ENCODE measurements at places on chromosomes 6 and 20.
A peak's percentile ranks its signal among the peaks of the same experiment; 100 is the strongest.

GRCh38 chr6:50851049-50851845 is 32.6 kb downstream of the TFAP2B start:
- no peak for DNase-seq

- no peak for DNase-seq
Measured at GRCh38 chr20:16922834-16923233, 174.7 kb downstream of the OTOR start.

DNA sequence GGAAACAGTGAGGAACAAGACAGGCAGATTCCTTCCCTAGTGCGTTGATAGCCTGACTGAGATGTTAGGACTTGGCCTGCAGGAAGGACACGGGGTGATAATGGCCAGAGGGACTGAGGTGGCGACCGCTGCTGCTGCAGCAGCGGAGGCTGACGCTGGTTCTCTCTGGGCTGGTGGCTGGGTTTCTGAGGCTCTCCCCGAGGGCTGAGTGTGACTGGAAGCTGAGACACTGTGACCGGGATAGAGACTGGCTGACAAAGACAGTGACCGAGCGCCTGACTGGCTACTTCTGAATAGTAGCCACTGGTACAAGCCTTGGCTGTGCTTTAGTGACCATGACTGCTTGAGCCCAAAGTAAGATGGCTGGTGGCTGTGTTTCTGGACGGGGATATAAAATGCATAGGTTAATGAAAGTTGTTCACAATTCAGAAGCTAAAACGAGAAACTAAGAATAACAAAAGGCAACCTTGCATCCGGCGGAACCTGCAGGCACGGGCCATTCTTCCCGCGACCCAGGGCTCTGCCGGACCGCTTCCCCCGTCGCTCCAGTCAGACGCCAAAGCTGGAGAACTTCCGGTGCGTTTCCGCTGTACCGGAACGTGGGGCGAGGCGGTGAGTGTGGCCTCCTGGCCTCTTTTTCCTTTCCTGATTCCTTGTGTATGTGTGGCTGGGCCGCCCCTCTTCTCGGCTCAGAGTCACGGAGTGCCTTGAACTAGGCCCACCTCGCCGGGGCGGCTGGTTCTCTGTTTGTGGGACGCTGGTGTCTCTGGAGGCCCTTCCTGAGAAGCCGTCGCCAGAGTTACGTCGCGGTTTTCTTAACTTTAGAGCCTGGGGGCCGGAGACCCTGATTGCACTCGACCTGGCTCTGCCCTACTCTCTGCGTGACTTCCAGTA is at the start of gene AAR2:
Gene AAR2 (plus strand): TSS at position 587 of the 894 bp plus-strand sequence. CDS start 3,391 bp downstream, outside the sequence.
- DNase-seq, result peak; percentile 71

- DNase-seq, result no peak
Measured at GRCh38 chr6:96022225-96022624, 6.5 kb downstream of the FUT9 start.

DNA sequence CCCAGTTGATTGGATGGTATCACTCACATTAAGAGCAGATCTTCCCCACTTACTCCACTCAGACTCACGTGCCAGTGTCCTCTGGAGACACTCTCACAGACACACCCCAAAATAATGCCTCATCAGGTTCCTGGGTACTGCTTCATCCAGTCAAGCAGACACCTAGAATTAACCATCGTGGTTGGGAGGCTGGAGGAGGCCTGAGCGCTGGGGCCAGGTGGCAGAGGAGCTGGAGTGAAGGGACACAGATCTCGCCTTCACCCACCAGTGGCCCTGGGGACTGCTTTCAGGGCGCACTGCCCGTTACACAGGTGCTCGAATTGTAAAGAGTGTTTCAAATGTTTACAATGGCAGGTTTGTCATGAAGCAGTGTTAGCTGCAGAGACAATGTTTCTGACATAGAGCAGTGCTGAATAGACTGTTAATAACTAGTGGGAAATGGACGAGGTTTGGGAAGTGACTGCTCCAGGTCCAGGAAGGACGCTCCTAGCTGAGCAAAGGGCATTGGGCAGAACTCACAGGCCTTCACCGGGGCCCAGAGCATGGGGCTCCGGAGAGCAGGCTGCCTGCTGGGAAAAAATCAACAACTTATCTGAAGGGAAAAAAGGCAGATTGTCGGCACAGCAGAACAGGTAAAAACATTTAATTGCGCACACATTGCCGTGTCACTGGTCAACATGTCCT is 38.4 kb downstream of the TMEM242 start:
- DNase-seq, result no peak

- no peak for DNase-seq
Measured at GRCh38 chr6:149694921-149695320, 23.0 kb downstream of the LATS1 start.

GRCh38 chr6:6058054-6058444 is 51.3 kb upstream of the NRN1 start:
- no peak for DNase-seq

- no peak for DNase-seq
Measured at GRCh38 chr6:40479706-40480105, 107.5 kb downstream of the LRFN2 start.

GRCh38 chr20:46175127-46175494 is 57.0 kb downstream of the CD40 start:
- no peak for DNase-seq

DNA sequence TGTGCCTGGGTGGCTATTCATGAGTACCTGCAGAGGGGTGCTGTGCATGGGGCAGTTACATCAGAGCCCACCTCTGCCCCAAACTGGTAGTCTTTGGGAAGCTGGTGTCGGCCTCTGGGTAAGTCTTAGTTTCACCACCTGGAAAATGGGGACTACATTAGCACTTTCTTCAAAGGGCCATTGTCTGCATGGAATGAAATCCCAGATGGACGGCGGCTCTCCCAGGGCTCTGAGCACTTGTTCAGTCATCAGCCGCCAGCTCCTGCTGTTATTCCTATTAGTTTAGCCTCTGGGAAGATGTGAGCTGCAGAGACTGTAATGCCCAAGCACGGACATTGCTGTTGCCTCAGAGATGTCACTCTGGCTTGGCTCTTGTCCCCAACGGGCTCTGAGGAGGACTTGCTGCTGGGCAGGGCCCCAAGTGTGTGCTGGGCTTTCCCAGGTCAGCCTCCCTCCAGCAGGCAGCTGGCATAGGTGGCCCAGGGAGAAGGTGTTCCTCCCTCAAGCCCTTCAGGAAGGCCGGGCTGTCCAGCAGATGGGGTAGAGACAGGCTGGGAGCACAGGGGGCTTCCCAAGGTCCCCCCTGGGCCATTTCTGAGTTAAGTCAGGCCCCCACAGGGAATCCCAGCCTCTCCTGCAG is 268.3 kb downstream of the TFAP2C start:
- no peak for DNase-seq

- DNase-seq, result no peak
Measured at GRCh38 chr20:34165018-34165619, 53.1 kb upstream of the EIF2S2 start.

- DNase-seq, result no peak
Measured at GRCh38 chr20:53890443-53891305, 179.7 kb downstream of the BCAS1 start.

DNA sequence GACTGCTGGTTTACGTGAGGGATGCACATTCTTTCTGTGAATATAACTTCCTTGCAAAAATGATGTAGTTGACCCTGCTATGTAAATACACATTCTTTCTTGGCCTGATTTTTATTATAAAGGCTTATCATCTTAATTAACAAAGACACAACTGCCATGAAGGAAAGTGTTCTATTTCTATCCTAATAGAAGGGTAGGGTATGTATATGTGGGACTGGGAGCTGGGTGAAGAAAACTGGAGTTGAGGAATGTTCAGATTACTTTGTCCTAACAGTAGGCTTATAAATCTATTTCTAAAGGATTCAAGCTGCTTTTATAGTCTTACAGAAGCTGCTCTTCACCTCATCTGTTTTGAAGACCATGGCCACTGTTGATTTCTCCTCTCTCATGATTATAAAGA is 76.5 kb upstream of the RGS17 start:
- DNase-seq, result no peak

- DNase-seq, result no peak
Measured at GRCh38 chr6:147563472-147563871, 55.0 kb downstream of the SAMD5 start.
